ENCODE measurements at places on chromosomes 5 and 9.

GRCh38 chr9:88975966-88976889 is 15.0 kb upstream of the S1PR3 start:
- DNase-seq, result no peak

GRCh38 chr5:90134892-90135291 is 274.7 kb downstream of the CETN3 start:
- peak; percentile 45 for DNase-seq

DNA sequence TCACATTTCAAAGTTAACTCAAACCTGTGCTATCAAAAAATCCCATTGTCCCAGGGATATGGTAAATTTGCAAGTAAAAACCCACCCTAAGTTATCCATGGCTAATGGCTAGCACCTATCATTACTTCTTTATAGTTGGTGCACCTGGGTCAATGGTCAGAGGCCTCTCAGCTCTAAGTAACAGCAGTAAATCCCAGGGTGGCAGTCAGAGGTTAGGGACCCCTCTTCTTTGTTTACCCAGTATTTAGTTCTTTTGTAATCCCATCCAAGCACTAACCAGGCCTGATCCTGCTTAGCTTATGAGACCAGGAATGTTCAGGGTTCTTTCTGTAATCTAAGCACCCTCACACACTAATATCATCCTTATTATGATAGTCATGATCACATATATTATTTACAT is 52.1 kb upstream of the WWC1 start:
- DNase-seq, result no peak

GRCh38 chr5:124932791-124933600 is 186.6 kb upstream of the ZNF608 start:
- peak; percentile 66 for DNase-seq

- DNase-seq, result peak; percentile 74
Measured at GRCh38 chr5:167057665-167058064, 1233.8 kb upstream of the WWC1 start.

GRCh38 chr5:146338774-146339714 is at the start of gene POU4F3:
TSS of gene POU4F3 (plus strand) at chr5:146338839. CDS start at chr5:146339113, 274 bp downstream.
- DNase-seq, result no peak

DNA sequence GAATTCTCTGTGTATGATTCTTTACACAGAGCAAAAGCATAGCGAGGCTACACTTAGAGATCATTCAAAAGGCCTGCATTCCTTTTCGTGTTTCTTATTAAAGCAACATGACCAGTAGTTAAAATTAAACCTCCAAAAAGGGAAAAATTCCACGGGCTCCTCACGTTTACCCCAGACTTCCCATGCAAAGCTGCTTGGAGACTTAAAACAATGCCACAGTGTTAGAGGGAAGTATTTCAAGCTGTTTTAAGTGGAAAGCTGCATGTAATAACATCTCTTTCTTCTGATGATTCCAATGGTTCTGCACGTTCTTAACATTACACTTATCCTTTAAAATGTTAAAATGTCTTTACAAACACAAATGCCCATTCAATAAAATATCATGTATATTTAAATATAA is 405.2 kb downstream of the SEMA5A start:
- DNase-seq, result no peak

DNA sequence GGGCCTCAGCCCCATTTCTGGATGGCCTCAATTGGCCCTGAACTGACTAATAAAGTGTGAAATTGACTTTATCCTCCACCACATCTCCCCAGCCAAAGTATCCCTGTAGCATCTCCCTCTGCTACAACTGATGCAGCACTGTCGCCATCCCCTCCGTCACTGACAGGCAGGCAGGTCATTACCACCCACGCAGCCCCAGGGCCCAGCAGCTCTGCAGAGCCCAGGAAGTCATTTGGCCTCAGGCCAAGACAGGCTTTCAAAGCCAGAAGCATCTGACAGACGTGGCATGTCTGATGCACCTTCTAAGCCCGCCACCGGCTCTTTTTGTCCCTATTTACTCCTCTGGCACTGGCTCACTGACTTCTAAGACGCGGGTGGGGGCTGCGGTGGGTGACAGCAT is 65.3 kb downstream of the ARHGEF37 start:
- DNase-seq, result peak; percentile 16

GRCh38 chr5:100130307-100130706 is 404.9 kb upstream of the FAM174A start:
- no peak for DNase-seq

DNA sequence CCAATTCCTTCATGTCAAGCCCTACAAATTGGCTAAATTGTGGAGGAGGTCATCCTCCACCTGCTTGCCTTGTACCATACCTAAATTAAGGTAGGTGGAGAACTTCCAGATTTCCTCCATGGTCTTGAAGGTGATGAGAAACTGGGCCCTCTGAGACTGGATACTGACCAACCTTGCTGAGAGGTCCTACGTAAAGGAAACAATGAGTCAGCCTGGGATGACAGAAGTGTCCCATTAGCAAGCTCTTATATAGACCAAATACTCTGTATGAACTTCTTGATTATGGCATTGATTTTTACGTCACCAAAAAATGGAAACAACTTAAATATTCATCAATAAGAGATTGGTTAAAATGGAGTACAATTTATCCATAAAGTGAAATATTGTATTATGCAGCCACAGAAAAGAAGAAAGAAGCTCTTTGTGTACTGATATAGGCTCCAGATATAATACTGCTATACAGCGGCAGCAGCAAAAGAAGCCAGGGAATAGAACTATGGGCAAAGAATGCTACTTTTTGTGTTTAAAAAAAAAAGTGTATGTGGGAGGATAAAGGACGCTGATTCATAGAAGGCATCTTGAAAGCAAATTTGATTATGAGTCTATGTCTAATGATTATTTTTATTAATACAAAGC is 18.3 kb downstream of the SH3TC2 start:
- DNase-seq, result no peak

- DNase-seq, result peak; percentile 92
Measured at GRCh38 chr5:54455413-54456157, at the start of gene HSPB3. TSS of gene HSPB3 (plus strand) at chr5:54455699. CDS start at chr5:54455790, 91 bp downstream.

- DNase-seq, result no peak
Measured at GRCh38 chr9:125428060-125428901, 166.7 kb downstream of the GAPVD1 start.

DNA sequence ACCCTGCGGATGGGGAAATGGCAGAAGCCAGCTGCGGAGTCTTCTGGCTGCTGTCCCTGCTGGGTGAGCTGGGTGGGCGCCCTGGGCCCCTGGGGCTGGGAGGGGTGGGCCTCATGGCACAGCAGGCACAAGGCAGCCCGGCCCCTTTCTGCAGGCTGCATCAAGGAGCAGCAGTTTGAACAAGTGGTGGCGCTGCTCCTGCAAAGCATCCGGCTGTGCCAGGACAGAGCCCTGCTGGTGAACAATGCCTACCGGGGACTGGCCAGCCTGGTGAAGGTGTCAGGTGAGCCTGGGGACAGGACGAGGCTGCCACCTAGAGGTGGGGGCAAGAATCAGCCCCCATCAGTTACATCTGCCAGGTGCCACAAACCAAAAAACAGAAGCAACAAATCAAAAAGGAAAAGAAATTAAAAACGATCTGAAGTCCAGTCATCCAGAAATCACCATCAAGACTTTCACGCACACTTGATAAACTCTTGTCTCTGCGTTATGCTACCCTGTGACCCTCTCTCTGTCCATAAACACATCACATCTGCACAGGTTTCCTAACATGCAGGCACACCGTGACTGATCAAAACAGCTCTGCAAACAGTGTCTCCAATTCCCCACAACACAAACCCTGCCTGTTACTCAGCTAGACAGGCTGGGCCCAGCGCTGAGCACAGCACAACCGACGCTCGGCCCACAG is 13.9 kb downstream of the REXO4 start:
- DNase-seq, result no peak

- DNase-seq, result no peak
Measured at GRCh38 chr9:136021171-136021871, 60.1 kb upstream of the UBAC1 start.
